ENCODE measurements at places on chromosomes 5 and 9.

GRCh38 chr9:119924736-119925135 is 555.5 kb upstream of the BRINP1 start:
- DNase-seq: no peak

- DNase-seq: no peak
Measured at GRCh38 chr5:181170996-181171395, 23.6 kb downstream of the OR2V2 start.

DNA sequence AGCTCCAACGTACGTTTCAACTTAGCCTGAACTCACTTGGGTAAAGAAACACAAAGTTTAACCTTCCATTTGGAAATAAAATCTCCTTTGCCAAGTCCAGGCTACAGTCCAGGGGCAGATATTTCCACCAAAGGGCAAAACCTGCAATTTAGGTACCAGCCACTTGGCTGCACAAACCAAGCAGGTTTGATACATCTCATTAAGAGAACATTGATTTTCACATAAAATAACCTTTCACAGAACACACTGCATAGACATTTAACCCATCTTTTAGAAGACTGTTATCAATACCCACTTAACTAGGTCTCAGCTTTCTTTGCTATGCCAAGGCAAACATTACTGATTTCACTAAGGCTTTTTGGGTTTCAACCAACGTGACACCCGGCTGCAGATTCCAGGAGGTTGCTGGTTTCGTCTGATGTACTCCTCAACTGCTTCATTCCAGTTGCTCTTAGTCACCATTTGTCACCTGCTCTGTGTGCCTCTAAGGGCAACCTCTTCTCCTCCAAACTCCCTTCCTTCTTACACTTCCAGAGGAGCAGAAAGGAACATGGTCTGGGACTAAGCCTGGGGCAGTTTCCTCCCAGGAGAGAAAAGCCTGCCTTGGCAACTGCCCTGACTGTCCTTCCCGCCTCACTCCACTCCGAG is 67.1 kb downstream of the EPB41L4B start:
- no peak for DNase-seq

GRCh38 chr5:62922191-62922590 is 343.6 kb downstream of the LRRC70 start:
- no peak for DNase-seq

- DNase-seq: no peak
Measured at GRCh38 chr9:7639471-7639870, 160.1 kb downstream of the DMAC1 start.

- peak; percentile 26 for DNase-seq
Measured at GRCh38 chr9:34457266-34458012, 931 bp downstream of the FAM219A start.

- no peak for DNase-seq
Measured at GRCh38 chr5:120550358-120550757, 86.3 kb downstream of the PRR16 start.

- no peak for DNase-seq
Measured at GRCh38 chr5:97164846-97165245, 18.2 kb downstream of the RIOK2 start.

GRCh38 chr9:128026773-128027541 is 40.2 kb downstream of the NAIF1 start:
- DNase-seq: peak; percentile 40

GRCh38 chr5:43691275-43691674 is 88.3 kb downstream of the NNT start:
- no peak for DNase-seq

DNA sequence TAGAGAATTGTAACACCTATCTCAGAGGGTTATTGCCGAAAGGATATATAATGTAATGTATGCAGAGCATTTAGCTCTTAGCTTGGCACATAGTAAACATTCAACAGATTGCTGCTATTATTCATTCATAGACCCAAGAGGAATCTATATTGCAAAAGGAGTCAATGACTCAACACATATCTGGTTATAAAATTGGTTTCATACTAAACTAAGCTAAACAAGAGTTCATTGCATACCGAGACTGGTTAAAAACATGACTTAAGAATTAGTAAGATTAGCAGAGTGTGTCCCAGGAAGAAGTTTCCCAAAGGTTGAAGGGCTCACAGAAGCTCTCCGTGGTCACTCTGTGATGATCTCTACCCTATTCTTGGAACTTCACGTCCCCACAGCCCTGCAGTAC is 339.6 kb upstream of the CCNH start:
- no peak for DNase-seq

DNA sequence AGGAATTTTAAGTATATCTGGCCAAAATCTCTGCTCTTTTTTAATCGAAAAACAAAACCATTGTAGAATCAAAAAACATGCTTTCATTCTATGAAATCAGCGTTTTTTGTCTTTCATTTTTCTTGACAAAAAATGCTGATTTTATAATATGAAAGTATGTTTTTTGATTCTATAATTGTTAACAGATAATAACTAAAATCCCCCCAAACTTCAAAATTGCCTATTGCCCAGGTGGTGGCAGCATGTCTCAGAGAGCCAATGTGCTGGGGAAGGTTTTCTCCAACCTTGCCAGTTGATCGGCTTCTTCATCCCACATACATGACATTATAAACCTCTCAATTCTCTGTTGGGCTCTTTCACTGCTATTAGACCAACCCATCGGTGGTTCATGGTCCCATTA is 5.1 kb upstream of the SMIM15 start:
- DNase-seq: no peak

DNA sequence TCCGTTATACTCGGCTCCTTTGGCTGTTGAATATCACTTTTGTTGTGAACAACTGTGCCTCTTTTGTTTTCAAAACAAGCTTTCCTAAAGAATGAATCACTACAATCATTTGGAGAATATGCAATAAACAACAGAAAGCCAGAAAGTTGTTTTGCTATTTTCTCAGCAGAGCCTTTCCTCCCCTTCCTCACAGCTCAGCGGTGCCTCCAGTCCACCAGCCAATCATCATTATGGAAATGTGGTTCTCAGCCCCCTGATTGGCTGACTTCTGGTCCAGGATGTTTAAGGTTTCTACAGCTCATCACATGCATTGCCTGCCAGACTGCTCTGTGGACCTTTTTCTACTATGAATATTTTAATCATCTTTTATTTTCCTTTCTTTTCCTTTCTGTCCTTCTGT is 9.1 kb upstream of the ZNF608 start:
- DNase-seq: no peak

DNA sequence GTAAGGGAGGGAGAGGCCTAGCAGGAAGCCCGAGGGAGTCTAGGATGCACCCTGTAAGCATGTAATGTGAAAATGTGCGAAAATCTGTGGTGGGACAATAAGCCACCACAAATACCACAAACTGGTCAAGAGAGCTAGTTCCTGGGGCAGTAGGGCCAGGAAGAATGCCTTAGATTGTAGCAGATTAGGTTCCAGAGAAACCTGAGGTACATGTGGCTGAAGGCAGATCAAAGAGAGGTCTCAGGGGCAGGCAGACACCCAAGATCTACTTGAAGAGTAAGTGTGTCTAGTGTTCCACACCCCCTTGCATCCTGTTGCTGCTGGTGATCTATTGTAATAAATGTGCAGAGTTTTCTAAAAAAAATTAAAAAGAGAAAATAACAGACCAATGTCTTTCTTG is 1677.3 kb upstream of the CDH6 start:
- DNase-seq: no peak

DNA sequence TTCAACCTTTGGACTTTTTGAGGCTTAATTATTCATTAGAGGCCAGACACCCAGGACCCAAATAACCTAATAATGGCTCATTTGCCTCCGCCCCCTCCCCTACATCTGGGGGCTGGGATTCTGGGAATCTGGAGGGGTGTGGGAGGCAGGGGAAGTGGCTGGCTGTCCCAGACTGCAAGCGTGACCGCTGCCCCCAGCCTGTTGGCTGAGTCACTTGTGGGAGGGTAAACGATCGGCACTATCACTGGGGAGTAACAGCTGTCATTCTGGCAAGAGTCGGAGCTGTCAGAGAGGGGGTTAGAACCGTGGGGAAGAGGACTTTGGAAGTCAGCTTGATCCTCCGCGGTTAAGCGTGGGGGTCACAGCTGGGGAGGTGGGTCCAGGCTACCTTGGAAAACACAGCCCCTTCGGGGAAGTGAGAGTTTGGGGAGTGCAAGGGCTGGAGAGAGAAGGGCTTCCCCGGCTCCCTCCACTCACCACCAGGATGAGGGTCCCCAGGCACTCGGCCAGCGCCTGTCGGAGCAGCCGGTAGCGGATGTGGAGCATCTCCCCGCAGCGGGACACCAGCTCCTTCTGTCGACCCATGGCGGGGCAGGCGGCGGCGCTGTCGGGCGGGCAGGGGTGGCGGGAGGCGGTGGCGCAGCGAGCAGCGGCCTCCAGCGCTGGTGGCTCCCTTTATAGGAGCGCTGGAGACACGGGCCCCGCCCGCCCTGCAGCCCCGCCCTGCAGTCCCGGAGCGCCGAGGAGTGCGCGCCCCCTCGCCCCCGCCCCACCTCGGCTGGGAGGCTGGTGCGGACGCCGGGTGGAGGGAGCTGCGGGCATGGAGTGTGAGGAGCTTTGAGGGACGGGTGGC is at the start of gene AQP3:
TSS of gene AQP3 (minus strand) at position 648 of the 853 bp plus-strand sequence. CDS start at position 585, 63 bp downstream.
- peak; percentile 77 for DNase-seq

DNA sequence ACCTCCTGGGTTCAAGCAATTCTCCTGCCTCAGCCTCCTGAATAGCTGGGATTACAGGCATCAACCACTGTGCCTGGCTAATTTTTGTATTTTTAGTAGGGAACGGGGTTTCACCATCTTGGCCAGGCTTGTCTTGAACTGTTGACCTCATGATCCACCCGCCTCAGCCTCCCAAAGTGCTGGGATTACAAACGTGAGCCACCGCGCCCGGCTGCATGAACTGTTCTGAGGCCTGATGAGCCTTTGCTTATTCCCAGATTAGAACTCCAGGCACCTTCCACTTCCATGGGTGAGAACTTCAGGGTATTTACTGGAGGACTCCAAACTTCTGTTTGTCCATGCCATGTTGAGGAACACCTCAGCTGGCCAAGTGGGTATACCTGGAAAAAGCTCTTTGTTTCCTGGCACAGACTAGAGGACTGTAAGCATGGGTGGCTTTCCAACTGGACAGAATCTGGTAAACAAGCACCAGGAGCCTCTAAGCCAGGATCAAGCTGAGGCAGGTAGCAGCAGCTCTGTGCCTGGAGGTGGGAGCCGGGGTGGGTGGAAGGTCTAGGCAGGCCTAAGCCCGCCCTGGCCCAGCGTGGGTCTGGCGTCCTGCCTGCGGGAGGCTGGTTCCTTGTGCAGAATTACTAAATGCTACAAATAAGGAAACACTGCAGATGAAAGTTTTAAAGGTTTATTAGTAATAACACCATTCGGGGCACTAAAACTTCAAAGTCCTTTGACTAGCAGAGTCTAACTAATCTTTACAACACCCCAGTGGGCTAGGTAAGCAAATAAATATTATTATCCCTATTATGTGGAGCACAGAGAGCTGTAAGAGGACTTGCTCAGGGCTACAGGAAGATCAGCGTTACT is 78.4 kb downstream of the SEMA5A start:
- no peak for DNase-seq

DNA sequence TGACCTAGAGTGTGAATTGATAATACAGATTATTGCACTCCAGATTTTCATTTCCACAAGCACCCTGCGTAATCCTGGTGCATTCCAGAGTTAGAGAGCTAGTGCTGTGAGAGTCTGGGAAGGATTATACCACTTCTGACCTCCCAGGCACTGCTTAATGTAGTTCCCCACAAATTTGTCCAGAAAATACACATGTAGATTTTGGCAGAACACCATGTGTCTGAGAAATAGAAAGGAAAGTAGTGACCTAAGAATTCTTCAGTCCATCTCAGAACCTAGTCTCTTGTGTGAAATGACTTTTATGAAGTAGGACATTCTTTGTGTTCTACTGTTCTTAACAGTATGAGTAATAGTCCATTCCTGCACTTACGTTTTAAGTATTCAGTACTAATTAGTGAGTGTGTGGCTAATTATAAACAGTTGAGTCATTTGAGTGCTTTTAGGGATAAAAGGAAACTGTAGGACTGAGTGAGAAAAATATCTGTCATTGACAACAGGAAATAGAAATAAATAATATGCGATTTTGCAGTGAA is 27.8 kb upstream of the PTPDC1 start:
- no peak for DNase-seq

GRCh38 chr9:130659699-130660248 is 4.6 kb upstream of the PRDM12 start:
- no peak for DNase-seq

GRCh38 chr5:69492923-69493395 is 369 bp downstream of the OCLN start:
- peak; percentile 37 for DNase-seq

GRCh38 chr5:1383886-1384401 is 39.0 kb upstream of the CLPTM1L start:
- DNase-seq: no peak

DNA sequence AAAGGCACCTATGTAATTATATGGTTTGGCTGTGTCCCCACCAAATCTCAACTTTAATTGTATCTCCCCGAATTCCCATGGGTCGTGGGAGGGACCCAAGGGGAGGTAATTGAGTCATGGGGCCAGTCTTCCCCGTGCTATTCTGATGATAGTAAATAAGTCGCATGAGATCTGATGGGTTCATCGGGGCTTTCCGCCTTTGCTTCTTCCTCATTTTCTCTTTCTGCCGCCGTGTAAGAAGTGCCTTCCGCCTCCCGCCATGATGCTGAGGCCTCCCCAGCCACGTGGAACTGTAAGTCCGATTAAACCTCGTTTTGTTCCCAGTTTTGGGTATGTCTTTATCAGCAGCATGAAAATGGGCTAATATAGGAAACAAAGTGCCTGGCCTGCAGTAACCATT is 56.6 kb downstream of the TSPAN17 start:
- DNase-seq: no peak

- no peak for DNase-seq
Measured at GRCh38 chr9:127967151-127967809, 13.5 kb downstream of the EEIG1 start.

- DNase-seq: peak; percentile 76
Measured at GRCh38 chr9:132384376-132384775, 22.3 kb downstream of the TTF1 start.

DNA sequence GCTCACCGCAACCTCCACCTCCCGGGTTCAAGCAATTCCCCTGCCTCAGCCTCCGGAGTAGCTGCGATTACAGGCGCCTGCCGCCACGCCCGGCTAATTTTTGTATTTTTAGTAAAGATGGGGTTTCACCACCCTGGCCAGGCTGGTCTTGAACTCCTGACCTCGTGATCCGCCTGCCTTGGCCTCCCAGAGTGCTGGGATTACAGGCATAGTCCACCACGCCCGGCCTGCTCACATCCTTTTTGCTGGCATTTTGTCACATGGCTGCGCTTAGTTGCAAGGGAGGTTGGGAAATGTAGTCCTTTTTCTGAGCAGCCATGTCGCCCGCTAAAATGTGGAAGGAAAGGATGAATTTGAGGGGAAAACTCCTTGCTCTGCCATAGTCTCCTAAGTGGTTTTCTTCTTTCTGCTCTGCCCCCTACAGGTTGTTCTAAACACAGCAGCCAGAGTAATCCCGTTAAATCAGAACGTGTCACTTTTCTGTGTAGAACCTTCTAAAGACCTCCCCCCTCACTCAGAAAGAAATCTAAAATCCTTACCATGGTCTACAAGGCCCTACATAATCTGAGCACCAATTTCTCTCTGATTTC is 57.8 kb upstream of the HSPA9 start:
- DNase-seq: no peak

DNA sequence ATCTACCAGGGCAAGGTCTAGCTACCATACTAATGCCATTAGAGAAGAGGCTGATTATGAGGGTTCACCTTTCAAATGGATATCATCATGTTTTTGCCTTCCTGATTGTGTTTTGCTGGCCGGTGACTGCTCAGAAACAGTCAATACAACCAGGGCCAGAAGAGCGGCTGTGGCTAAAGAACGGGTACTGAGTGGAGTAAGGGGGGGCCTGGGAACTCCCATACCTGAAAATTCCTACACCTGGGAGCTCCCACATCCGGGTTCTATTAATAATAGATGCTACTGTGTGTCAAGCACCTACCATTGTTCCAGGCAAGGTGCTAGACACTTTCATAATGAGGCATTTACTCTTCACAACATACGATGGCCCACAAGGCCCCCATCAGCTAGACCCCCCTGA is 79.2 kb downstream of the CDK5RAP2 start:
- no peak for DNase-seq
